Activated CD4-positive, alpha-beta T cell treated with anti-CD3 and anti-CD28 coated beads for 4 hours (primary cell): ENCODE measurements at places on chromosomes 5 and 9.
A peak's percentile ranks its signal among the peaks of the same experiment; 100 is the strongest.

GRCh38 chr9:121199921-121200320, 1.7 kb downstream of the RAB14 start:
- no peak for DNase-seq

DNA sequence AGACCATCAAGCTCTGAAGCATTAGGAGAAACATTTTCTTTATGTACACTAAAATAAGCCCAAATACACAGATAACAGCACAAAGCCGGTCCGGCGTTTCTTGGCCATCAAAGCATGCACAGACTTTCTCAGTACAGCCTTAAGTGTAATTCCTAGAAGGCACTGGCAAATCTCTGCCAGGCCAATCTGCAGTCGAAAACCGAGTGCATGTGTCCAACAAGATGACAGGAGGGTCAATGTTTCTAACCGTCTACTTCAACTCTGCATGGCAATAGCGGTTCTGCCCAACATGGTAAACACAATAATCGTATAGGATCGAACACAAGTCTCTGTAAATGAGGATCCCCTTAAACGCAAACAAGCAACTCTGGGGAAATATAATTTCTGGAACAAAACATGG, 1.1 kb downstream of the ARL15 start:
- no peak for DNase-seq

- no peak for DNase-seq
Observed at GRCh38 chr9:114273461-114273881, 49.4 kb upstream of the ORM1 start.

- no peak for DNase-seq
Observed at GRCh38 chr9:34072868-34073590, 24.3 kb upstream of the UBAP2 start.

DNA sequence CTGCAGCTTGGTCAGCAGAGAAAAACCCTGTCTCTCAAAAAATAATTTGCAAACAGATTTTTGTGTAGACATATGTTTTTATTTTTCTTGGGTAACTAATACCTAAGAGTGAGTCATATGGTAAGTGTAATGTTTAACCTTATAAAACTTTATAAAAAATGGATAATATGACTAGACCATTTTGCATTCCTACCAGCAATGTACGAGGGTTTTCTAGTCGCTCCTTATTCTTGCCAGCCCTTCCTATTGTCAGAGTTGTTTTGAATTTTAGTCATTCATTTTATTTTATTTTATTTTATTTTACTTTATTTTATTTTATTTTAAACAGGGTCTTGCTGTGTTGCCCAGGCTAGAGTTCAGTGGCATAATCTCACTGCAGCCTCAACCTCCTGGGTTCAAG, 37.8 kb downstream of the RABGAP1 start:
- no peak for DNase-seq

DNA sequence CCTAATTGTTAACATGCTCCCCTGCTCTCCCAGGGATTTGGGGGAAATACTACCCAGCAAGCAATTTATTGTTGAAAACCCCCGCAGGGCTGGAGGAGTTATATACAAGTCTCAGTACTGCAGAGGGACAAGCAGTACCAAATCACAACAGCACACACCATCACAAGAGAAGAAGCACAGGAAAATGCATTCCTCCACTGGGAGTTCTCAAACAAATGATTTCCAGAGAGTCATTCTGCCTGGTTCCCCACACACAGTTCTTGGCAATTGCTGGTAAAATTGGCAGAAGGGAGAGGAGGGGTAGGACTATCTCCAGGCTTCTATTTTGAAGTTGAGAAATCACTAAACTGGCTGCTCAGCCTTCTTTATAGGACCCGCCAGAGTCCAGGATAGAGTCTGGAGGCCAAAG, 16.8 kb downstream of the SIL1 start:
- DNase-seq = no peak

- no peak for DNase-seq
Observed at GRCh38 chr5:140340605-140341121, 5.7 kb downstream of the HBEGF start.

DNA sequence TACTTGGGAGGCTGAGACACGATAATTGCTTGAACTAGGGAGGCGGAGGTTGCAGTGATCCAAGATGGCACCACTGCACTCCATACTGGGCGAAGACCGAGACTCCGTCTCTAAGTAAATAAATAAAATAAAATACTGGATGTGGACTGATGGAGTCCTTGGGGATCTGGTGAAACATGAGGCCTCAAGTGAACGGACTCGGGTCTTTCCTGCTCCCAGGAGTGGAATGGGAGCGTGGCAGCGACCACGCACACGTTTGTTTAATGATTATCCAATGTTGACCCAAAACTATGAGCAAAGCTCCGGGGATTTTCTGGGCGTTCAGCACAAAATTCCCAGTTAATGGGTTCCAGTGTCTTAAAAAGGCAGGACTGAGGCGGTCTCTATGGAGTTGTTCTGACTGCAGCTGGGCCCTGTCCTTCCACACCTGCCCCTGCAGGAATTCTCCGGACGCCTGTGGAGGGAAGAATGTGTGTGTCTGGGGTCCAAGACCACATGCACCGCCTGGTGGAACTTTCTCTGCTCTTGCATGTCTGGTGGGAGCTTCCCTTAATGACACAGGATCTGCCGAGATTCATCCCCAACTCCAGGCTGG, 26.6 kb downstream of the NEK6 start:
- DNase-seq = no peak

- DNase-seq = no peak
Observed at GRCh38 chr9:3969590-3970260, 330.1 kb downstream of the GLIS3 start.

GRCh38 chr9:35917261-35917660, 8.0 kb downstream of the SPAAR start:
- no peak for DNase-seq

DNA sequence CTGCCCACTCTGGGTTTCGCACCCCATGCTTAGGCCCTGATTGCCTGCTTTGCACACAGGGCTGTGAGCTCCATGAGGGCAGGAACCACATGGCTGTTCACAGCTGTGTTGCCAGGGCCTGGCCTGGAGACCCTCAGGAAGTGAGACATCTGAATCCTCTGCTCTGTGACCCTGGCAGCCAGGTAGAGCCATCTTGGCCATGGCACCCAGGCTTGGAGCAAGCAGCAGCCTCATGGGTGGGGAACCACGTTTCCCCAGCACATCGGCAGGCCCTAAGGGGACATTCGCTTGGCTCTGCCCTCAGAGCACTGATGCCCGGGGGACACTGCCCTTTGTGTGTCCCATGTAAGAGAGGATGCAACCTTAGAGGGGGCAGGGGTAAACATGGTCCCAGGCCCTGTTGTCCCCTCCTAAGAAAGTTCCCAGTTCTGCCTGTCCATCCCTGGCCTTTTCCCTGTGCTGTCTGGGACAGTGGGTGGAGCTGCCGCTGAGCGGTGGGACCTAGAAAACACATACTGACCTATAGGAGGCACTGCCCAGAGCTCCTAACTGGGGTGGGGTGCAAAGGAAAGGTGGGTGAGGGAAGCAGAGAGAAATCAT, 144.1 kb upstream of the IER5L start:
- no peak for DNase-seq

- DNase-seq = peak; percentile 74
Observed at GRCh38 chr9:15306757-15307522, at the start of gene TTC39B. TTC39B (minus strand) TSS chr9:15307216; CDS start chr9:15307125, 91 bp downstream.

- DNase-seq = no peak
Observed at GRCh38 chr5:102231693-102232619, 64.1 kb downstream of the SLCO4C1 start.

DNA sequence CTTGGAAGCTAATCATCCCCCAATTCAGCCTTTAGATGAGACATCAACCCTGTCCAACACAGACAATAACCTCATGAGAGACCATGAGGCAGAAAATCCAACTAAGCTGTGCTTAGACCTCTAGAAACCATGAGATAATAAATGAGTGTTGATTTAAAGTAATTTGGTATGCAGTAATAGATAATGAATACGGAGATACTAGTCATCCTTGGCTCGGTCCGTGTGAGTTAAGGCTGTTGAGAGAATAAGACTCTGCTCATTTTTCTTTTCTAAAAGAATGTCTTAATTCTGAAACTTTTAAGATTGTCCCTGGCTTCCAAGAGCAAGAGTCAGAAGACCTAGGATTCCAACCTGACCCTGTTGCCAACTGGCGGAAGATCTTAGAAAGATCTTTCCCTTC, 6.1 kb downstream of the TNC start:
- no peak for DNase-seq

DNA sequence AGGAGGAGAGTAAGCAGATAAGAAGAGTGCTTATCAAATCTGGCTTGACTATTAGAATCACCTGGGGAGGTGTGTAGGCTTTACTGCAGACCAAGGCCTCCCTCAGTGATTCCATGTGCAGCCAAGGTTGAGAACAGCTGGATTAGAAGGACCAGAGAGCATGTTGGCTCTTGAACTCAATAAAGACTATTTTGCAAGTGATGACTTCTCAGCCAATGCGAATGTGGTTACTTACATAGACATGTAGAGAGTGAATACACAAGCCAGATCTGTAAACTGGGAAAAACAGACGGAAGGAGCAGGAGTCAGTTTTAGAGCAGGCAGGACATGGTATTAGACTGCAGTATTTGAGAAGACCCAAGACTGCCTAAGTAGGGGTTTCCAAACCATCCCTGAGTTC, 48.5 kb downstream of the MAMDC2 start:
- no peak for DNase-seq

DNA sequence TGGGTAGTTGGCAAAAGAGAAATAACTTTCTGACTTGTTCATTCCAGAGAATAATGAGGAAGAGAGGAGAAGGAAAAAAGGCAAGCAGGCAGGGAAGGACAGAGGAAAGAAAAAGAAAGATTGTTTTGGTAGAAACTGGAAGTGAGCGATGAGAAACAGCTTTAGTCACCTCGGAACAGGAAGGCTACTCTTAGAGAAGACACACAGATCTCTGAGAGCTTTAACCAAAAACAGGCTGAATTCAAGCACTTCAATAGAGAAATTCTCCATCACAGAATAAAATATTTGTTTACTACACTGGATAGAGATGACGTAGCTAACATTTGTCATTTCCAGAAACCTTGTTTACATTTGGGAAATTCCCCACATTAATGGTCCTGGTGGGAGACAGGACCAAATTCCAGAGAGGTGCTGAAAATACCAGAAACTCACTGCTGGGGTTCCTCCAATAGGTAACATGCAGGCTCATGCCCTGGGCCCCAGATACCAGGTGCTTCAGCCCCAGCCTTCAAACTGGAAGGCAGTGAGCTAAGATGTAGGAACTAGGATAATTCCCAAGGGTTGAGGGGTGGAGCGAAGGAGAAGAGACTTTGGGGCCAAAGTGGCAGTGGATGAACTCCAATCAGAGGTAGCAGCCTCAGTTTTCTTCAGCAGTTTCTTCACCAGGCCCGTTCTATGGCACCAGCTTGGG, 227.7 kb upstream of the GRAMD2B start:
- DNase-seq = no peak

GRCh38 chr5:135308752-135309151, 90.3 kb downstream of the MACROH2A1 start:
- DNase-seq = no peak

- DNase-seq = peak; percentile 44
Observed at GRCh38 chr9:35954942-35955546, 2.9 kb downstream of the OR2S2 start.

DNA sequence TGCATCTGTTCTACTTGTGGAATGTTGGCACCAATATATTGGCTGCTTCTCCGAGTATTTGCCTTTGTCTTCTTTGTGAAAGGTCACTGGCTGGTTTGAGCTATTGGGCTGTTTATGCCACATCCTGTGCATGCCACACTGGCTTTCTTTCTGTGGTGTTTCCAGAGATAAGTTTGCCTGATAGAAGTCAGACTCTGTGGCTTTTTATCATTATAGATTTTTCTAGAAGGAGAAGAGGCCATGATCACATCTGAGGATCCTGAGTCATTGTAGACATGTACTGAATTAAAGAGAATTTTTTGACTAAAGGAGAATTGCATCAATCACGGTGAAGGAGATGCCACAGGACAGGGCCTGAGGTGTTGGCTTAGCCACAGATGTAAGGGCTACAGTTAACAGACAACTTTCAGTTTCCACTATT, 26.5 kb upstream of the CDKN2B start:
- no peak for DNase-seq

DNA sequence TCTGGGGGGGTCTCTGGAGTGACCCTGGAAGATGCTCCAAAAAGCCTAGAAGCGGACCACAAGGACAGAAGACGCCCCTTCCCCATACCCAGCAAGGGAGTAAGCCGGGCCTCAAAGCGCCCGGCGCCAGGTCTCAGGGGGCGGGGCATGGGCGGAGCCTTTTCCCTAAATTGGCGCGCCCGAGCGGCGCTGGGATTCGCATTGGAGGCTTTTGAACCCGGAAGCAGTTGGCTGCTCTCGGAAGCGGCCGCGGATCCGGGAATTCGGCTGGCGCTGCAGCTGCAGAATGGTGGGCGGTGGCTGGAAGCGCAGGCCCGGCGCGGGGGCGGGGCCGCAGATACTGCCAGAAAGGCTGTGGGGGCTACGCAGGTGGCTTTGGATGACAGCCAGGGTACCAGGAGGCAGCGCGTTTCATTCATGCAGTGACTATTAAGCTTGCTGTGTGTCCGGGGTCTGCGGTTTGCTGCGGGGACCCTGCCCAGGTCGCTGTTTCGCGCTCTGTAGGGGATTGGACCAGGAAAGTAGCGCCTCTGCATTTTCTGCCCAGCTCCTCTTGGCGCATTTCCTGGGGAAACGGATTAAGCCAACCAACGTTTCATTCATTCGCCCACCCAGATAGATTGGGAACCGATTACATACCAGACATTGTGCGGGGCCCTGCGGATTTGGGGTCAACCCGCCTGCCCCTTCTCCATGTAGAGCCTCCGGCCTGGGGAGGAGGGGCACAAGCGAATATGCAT, 83.0 kb upstream of the FREM1 start:
- DNase-seq = peak; percentile 54

GRCh38 chr9:21434202-21435014, 5.8 kb upstream of the IFNA1 start:
- peak; percentile 54 for DNase-seq

DNA sequence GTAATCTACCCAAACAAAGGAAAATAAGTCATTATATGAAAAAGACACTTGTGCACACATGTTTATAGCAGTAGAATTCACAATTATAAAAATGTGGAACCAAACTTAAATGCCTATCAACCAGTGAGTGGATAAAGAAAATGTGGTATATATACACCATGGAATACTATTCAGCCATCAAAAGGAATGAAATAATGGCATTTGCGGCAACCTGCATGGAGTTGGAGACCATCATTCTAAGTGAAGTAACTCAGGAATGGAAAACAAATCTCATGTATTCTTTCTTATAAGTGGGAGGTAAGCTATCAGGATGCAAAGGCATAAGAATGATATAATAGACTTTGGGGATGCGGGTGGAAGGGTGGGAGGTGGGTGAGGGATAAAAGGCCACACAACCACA, 34.6 kb downstream of the SLC12A2 start:
- no peak for DNase-seq

GRCh38 chr5:23639326-23639725, 131.9 kb downstream of the PRDM9 start:
- DNase-seq = no peak

GRCh38 chr5:69309380-69309779, 23.2 kb downstream of the CCDC125 start:
- no peak for DNase-seq

DNA sequence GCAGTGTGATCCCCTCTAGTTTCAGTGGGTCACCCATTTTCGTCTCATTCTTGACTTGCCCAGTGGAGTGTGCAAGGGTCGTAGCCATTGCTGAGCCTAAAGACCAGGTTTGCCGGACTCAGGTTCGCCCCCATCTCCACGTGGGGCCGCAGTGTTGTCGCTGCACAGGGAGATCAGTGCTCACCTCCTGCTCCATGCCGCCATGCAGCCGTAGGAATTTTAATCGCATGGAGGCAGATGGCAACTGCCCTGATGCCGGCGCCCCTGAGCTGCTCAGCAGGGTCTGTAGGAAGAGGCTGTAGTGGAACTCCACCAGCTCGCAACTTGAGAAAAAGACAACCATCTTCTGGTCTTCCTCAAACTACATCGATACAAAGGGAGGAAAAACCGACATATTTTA, 24.1 kb downstream of the DDX31 start:
- DNase-seq = no peak
